ENCODE measurements at places on chromosomes 13 and 19. TPM values are rescaled to one million over a fixed set of nuclear protein-coding genes. Genes with fewer than 3 reads are reported as not detected.

GRCh38 chr13:111422348-111422747 is 101.9 kb downstream of the TEX29 start:
- DNase-seq = no peak

Gene REEP6
- total RNA-seq = 64.2 TPM

- DNase-seq = no peak
Observed at GRCh38 chr13:72959643-72960042, 99.2 kb upstream of the KLF5 start.

- peak; percentile 12 for DNase-seq
Observed at GRCh38 chr13:96822895-96823294, 171.4 kb downstream of the OXGR1 start.

Gene MCEMP1
- 0.63 TPM for total RNA-seq

Gene DAND5
- 0.74 TPM for total RNA-seq

Measured in K562 (cell line).